Mesenteric fat pad (tissue), 1 donor: ENCODE measurements at places on chromosomes 3 and 15. TPM values are rescaled to one million over a fixed set of nuclear protein-coding genes. Genes with fewer than 3 reads are reported as not detected.

CDC25A gene
- total RNA-seq: 0.87 TPM

NEK10 gene
- 0.87 TPM for total RNA-seq

HDDC3 gene
- 17.1 TPM for total RNA-seq

CAND2 gene
- 1.7 TPM for total RNA-seq

TF gene
- 9.4 TPM for total RNA-seq

CCR9 gene
- total RNA-seq: not detected

SLC2A2 gene
- 0.26 TPM for total RNA-seq

GOLGA6L2 gene
- not detected for total RNA-seq

MESP2 gene
- 0.96 TPM for total RNA-seq

GRAMD1C gene
- 1.8 TPM for total RNA-seq

SLCO3A1 gene
- total RNA-seq: 25.9 TPM

HRG gene
- not detected for total RNA-seq

MME gene
- total RNA-seq: 138 TPM

- no peak for DNase-seq
Observed at GRCh38 chr15:36874930-36875329, 225.4 kb downstream of the MEIS2 start.

- DNase-seq: no peak
Observed at GRCh38 chr3:50156549-50157493, 1.7 kb downstream of the SEMA3F start.

DNA sequence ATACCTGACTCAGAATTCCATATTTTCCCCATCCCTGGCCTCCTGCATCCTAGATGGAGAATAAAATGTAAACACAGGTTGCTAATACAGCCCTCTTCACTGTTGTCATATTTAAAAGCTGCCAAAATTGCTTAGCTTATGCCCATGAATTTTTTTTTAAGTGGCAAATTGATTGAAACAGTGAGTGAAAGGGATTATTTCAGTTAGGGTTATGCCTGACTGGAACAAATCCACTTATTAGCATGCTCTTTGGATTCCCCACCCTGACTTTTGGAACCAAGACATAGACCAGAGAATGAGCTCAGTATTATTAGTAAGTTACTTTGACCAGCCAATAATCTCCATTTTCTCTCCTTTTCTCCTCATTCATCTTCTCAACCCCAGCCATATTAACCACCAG, 244.7 kb downstream of the FEZF2 start:
- no peak for DNase-seq

DNA sequence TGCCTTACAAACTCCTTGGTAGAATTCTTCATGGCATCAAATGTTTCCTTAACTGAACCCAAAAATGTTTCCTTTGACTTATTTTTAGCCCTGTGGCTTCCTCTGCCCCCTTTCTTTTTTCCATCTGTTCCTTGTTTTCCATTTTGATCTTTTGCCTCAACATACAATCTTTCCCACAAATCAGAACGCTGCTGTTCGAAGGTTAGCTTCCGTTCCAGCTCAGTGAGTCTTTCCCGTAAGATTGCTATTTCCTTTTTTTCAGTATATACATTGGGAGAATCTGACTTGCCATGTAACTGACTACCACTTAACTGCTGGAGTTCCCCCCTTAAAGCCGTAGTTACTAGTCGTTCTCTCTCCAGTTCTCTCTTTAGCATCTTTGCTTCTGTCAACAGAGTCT, 41.2 kb downstream of the PIGB start:
- DNase-seq: no peak

- no peak for DNase-seq
Observed at GRCh38 chr3:76429581-76430177, 610.2 kb upstream of the ROBO2 start.

DNA sequence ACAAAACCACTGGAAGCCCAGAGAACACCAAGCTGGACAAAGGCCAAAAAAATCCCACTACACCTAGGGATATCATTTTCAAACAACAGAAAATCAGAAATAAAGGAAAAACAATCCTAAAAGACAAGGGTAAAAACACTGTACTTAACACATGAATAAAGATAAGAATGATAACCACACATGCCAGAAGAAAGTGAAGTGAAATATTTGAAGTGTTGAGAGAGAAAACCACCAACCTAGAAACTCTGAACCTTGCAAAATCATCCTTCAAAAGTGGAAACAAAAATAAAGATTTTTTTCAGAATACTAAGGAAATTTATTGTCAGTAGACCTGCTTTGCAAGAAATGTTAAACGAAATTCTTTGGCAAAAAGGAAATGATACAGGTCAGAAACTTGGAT, 45.1 kb downstream of the KPNA1 start:
- no peak for DNase-seq

- no peak for DNase-seq
Observed at GRCh38 chr3:190566043-190566933, 52.4 kb downstream of the IL1RAP start.

GRCh38 chr3:62101488-62101887, 271.9 kb downstream of the FEZF2 start:
- DNase-seq: no peak

DNA sequence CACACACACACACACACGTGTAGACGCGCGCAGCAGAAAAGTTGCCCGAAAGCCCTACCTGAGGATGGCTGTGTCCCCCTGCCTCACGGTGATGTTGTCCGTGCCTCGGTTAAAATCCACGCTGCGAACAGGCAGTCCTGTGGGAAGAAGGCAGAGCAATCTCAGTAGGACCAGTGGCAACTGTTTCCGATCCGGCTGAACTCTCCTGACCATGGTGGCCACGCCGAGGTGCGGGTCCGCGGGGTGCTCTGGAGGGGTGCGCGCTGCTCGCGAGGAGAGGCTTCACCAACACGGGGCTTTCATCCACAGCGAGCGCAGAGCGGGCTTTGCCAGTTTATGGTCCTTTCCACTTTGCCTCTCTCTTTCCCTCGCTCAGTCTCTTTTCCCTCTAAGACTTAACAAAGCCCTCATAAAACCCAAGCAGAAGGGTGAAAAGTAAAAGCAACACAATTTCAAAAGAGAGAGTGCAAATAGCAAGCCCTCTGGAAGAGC, 422 bp downstream of the LSAMP start:
- DNase-seq: no peak

DNA sequence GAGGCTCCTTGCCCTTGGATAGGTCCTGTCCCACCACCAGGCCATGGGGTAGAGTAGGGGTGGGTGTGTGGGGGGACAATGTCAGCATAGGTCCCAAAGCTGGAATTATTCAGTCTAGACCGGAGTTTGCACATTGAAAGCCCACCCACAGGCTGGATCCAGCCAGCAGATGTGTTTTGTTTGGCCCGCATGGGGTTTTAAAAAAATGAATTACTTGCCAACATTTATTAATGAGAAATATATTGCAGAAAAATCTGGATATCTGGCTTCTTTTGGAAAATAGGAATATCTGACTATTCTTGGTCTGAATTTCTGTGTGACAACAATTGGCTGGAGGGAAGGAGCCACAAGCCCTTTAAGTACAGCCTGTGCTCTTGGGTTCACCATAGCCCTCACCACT, 17.3 kb upstream of the LRIG1 start:
- DNase-seq: no peak

- DNase-seq: no peak
Observed at GRCh38 chr3:188233320-188233719, 79.4 kb downstream of the LPP start.

DNA sequence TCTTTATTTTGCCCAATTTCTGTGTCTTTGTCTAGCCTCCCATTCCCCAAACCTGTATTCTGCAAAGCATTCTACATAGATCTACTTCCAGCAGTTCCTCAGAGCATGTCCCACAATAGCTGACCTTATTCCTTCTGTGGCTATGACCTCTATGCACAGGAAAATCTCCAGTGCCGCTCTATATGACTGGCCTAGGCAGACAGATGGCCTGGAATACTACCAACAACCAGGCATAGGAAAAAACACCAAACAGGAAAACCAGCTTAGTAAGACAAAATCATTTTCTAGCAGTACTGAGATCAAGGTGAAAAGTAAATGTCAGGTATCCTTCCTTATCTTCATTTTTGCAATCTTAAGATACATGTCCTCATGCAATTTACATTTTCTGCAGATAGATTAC, 1115.0 kb downstream of the IGSF11 start:
- no peak for DNase-seq

- DNase-seq: no peak
Observed at GRCh38 chr15:73594109-73594508, 39.1 kb downstream of the NPTN start.

DNA sequence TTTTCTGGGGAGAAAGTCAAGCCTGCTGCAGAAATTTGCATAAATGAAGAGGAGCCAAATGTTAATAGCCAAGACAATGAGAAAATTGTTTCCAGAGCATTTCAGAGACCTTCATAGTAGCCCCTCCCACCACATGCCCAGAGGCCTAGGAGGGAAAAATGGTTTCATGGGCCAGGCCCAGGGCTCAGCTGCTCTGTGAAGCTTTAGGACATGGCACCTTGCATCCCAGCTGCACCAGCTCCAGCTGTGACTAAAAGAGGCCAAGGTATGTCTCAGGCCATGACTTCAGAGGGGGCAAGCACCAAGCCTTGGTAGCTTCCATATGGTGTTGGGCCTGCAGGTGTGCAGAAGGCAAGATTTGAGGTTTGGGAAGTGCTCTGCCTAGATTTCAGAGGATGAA, 258.8 kb upstream of the SATB1 start:
- DNase-seq: no peak

DNA sequence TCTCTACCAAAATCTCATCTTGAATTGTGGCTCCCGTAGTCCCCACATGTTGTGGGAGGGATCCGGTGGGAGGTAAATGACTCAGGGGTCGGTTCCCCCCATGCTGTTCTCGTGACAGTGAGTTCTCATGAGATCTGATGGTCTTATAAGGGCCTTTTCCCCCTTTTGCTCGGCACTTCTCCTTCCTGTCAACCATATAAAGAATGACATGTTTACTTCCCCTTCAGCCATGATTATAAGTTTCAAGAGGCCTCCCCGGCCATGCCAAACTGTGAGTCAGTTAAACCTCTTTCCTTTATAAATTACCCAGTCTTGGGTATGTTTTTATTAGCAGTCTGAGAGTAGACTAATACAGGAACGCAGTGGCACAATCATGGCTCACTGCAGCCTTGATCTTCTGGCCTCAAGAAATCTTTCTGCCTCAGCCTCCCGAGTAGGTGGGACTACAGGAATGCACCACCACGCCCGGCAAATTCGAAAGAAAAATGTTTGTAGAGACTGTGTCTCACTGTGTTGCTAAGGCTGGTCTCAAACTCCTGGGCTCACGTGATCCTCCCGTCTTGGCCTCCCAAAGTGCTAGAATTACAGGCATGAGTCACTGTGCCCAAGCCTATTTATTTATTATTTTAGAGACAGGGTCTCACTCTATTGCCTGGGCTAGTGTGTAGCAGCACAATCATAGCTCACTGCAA, 101.0 kb downstream of the ATP10A start:
- no peak for DNase-seq

- no peak for DNase-seq
Observed at GRCh38 chr15:28260722-28261121, 61.3 kb downstream of the HERC2 start.

- DNase-seq: no peak
Observed at GRCh38 chr3:32238453-32239306, at the start of gene CMTM8. Gene CMTM8, plus strand, starts transcription at chr3:32238680. Its CDS starts 293 bp downstream, at chr3:32238973.

GRCh38 chr3:98041350-98041749, 6.2 kb upstream of the GABRR3 start:
- no peak for DNase-seq

DNA sequence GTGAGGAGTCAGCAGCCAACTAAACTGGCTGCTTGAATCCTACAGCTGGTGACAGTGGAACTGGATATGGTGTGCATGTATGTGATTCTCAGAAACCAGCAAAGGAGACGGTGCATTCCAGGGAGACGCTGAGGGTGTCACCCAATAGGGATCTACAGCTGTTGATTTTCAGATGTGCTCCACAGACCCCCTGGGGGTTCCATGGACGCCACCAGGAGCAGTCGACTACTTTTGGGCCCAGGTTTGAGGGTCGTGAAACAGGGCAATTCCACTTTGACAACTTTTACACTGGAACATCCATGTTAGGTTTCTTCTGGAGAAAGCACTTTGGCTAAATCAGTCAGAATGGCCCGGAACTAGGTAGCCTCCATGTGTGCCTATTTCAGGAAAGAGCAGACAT, 71.5 kb upstream of the MEX3B start:
- no peak for DNase-seq

DNA sequence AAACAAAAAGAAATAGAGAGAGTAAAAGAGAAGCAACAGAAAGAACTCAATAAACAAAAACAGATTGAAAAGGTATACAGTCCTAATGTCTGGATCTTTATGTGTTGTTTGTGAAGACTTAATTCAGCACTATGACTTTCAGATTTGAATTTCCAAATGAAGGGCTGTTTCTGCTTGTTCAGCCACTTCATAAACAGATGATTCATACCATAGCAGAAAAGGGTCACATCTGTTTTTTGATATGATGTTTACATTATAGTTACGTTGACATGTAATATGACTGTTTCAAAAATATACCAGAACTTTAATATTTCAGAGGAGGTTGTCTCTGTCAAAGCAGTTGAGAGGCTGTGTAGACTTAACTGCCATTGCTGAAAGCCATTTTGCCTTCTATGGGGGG, 24.1 kb downstream of the ASB14 start:
- DNase-seq: no peak

DNA sequence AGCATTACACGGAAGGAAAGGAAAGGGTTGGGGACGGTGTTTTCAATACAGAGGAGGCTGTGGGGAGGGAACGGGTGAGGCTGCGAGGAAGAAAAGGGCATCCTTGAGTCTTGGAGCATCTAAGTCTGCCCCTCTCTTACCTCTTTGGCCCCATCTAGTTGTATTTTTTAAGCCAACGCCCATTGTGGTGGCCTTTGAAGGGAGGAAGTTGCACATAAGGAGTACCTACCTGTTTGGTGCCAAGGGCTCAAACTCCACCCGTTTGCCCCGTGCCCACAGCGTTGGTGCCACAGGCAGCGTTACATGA, 146.1 kb upstream of the UMPS start:
- no peak for DNase-seq

DNA sequence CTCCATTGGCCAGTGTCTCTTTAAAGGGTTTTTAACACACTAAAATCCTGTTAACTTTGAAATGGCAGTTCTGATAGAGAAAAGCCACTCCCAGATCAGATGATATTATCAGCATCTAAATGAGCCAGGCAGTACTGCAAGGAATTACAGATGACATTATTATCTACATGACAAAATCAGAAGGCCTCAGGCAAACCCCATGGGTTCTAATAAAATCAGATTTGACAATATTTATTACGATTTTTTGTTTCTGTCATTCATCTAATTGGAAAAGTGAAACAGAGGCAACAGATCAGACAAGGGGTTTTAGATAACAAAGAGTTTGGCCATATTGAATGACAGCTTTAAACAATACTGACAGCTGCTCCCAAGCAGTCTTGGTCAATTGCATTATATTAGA, 112.7 kb downstream of the FEZF2 start:
- no peak for DNase-seq

DNA sequence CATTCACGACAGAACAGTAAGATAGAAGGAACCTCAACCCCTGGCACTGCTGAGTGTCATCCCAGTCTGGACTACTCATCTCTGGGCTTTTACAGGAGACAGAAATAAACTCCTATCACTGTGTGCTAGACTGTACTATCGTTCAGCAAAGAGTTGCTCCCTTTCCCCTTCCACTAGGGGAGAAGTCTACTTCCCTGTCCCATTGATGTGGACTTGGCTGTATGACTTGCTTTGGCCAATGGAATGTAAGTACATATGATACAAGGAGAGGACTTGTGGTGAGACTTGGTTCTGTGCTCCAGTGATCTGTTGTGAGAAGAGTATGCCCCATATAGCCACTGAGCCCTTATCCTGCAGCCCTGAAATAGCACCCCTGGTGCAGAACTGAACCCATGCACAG, 5.3 kb upstream of the KIF7 start:
- DNase-seq: peak; percentile 47

GRCh38 chr3:58384381-58385090, 49.1 kb downstream of the PDHB start:
- DNase-seq: no peak

- DNase-seq: no peak
Observed at GRCh38 chr3:30611613-30612436, 5.4 kb downstream of the TGFBR2 start.
